Stomach (tissue), 19 donors: ENCODE measurements at places on chromosomes 1 and 21. TPM values are rescaled to one million over a fixed set of nuclear protein-coding genes. Genes with fewer than 3 reads are reported as not detected.

Gene VWA5B1
- total RNA-seq: not detected

Gene TMEM269
- not detected for total RNA-seq

Gene PBX1
- total RNA-seq: 31.0 TPM

Gene LCE1A
- not detected for total RNA-seq

Gene B4GALT2
- total RNA-seq: 25.4 TPM

Gene CACHD1
- total RNA-seq: 5.1 TPM

Gene C1orf94
- total RNA-seq: not detected

Gene LYST
- 95.6 TPM for total RNA-seq

Gene SPRR2G
- not detected for total RNA-seq

Gene DLGAP3
- not detected for total RNA-seq

Gene PCSK9
- 2.7 TPM for total RNA-seq

Gene CDKN2C
- 10.3 TPM for total RNA-seq

Gene UTS2
- total RNA-seq: not detected

Gene CFAP45
- not detected for total RNA-seq

Gene LPAR3
- 2.0 TPM for total RNA-seq

Gene MMP23B
- total RNA-seq: 51.3 TPM

Gene LIN28A
- not detected for total RNA-seq

Gene PMVK
- 36.8 TPM for total RNA-seq

Gene MMEL1
- 1.3 TPM for total RNA-seq

Gene RNF186
- not detected for total RNA-seq

Gene TNNI3K
- not detected for total RNA-seq

Gene SEMA6C
- 4.4 TPM for total RNA-seq

Gene LORICRIN
- not detected for total RNA-seq

Gene CCDC17
- 5.7 TPM for total RNA-seq

Gene FAM72D
- not detected for total RNA-seq

Gene GPR157
- 5.4 TPM for total RNA-seq

Gene SPRR2F
- not detected for total RNA-seq

Gene KRTAP10-7
- total RNA-seq: not detected

Gene SYPL2
- 0.45 TPM for total RNA-seq

Gene KLF17
- not detected for total RNA-seq

Gene NCMAP
- 9.3 TPM for total RNA-seq

Gene F5
- 4.8 TPM for total RNA-seq
